ENCODE measurements at places on chromosomes 4 and X.

DNA sequence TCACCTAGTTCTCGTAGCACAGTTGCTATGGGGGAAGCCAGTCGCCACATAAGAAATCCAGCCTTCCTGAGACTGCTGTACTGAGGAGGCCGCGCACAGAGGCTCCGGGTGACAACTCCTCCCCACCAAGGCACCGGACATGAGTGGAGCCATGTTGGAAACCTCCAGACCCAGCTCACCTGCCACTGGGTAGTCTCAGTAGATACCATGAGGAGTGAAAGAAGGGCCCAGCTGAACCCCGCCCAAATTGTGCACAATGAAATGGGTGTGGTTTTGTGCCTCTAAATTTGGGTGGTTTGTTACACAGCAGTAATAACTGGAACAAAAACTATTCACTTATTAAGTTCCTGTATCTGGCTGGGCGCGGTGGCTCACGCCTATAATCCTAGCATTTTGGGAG is 198.7 kb downstream of the BCOR start:
- no peak for DNase-seq

- DNase-seq: no peak
These were observed 379.0 kb downstream of the STIM2 start for GRCh38 chr4:27239641-27240040.

DNA sequence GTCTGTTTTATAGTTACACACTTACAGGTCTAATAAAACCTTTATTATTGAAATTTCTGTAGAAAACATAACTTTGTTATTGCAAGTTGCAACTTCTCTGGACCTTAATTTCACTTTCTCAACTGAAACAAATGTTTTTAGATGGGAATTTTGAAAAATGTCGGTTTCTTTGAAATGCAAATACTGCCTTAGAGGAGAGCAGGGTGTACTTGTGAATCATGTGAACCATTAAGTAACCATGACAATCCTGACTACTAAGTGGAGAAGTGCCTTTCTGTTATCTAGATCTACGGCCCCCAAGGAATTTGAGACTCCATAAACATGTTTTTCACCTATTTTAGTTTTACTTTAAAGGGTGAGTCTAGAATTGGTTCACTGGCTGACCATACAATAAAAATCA is 8.5 kb upstream of the ARMCX2 start:
- DNase-seq: no peak

GRCh38 chrX:125289920-125290319 is 29.8 kb upstream of the TEX13C start:
- DNase-seq: no peak

- no peak for DNase-seq
These were observed 9.0 kb upstream of the SLC26A1 start for GRCh38 chr4:1002131-1002630.

- no peak for DNase-seq
These were observed 28.0 kb downstream of the DMD start for GRCh38 chrX:33183361-33183760.

- DNase-seq: no peak
These were observed 22.3 kb upstream of the MAOA start for GRCh38 chrX:43633757-43634156.

DNA sequence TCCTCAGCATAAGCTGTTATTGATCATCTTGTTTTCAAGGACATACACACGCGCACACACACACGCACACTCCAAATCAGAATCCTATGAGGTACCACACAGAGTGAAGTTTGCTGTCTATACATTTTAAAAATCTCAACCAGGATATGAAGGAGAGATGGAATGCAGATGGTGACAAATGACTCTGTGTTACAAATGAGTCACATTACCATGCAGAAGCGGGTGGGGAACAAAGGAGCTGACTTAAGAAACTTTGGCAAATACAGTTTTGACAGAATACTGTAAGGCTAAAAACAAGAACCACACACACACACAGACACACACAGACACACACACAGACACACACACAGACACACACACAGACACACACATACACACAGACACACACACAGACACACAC is 81.7 kb downstream of the RELL1 start:
- DNase-seq: no peak

GRCh38 chrX:123121241-123121640 is 62.8 kb upstream of the GRIA3 start:
- DNase-seq: no peak

DNA sequence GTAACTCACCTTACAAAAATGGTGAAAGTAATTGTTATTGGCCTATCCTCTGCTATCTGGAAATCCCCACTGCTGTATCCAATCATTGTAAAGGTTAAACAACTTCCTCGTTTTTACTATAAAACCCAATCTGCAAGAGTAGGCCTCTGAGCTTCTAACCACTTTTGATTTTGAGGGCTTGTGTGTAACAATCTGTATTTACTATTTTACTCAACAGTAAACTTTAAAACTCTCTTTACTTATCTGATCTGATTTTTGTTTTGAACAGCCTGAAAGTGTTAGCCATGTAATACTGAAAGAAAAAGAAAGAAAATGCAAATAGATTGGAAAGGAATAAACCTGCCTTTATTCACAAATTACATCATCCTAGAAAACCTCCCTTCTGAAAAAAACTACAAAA is 63.1 kb downstream of the SLC10A7 start:
- DNase-seq: no peak

DNA sequence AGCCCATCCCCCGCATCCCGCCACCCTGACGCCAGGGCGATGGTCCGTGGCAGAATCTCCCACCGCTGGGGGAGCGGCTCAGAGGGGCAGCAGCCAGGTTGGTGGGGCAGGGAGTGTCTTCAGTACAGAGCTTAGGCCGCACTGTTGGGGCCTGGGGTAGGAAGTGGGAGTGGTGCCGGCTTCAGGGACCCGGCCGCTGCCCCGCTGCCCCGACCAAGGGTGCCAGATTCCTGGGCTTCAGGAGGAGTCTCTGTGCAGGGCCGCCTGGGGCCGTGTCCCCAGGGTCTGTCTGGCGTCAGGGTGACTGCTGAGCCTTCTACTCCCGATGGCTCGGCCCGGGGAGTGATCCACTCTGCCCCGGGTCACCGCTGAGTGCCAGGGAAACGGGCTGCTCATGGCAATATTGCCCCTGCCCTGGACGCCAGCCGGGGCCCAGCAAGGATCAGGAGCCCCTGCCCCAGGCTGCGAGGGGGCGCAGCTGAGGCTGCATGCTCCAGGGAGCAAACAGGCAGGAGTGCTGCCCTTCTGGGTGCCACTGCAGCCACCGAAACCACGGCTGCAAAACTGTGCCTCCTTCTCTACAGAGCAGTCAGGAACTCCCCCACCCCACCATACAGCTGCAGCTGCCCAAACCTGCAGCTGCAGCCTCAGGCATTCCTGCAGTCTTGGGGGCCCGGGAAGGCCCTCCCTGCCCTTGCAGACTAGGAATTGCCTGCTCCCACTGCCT is 1206.1 kb downstream of the ARAP2 start:
- no peak for DNase-seq

DNA sequence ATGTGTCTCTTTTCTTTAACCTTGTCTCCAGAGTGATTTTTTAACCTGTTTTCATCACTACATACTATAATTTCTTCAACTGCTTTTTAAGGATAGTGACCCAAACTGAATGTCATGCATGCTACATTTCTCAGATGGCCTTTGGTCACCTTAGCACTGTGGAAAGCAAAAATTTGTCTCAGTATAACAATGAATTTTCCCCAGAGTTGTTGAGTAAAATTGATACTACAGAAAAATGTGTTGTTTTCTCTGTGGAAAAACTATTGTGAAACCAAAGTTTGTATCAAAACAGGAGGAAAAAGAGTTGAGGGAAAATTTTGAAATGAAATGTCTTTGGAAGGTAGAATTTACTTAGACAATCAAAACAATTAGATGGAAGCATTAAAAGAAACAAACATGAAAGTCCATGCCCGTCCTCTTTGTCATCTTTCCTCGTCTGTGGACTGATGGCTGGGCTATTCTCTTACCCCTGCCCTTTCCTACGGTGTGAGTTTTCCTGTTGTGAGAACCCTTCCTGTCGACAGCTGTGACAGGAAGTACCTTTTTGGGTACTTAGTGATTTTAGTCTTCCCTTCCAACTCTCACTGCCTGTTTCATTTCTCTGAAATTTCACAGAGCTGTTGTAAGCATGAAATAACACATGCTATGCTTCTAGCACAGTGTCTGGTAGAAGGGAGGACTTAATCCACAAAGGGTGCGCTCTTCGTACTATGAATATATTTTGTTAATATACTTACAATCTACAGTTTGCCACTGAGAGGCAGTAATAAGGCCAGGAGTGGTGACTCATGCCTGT is 50.8 kb downstream of the LRP2BP start:
- no peak for DNase-seq

- no peak for DNase-seq
These were observed 14.5 kb upstream of the LRBA start for GRCh38 chr4:151029537-151029936.

- no peak for DNase-seq
These were observed 2073.4 kb downstream of the ARAP2 start for GRCh38 chr4:34170946-34171345.

GRCh38 chr4:6633091-6633906 is 7.2 kb upstream of the MRFAP1 start:
- DNase-seq: no peak

DNA sequence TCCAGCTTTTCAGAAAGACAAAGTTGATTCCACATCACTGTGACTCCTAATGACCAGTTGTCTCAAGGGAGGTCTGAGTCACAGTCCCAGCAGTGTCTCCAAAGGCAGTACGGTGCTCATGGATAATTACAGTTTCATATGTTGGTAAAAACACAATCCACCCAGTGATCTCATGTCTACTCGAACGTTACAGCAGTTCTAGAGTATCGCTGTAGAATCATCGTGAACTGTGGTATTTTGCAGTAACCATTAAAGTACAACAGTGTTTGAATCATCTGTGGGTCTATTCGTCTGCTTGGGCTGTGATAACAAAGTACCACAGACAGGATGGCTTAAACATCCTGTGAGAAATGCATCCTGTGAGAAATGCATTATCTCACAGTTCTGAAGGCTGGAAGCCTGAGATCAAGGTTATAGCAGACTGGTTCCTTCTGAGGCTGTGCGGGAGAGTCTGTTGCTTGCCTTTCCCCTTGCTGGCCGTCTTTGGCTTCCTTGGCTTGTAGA is 121.1 kb upstream of the SORBS2 start:
- no peak for DNase-seq

DNA sequence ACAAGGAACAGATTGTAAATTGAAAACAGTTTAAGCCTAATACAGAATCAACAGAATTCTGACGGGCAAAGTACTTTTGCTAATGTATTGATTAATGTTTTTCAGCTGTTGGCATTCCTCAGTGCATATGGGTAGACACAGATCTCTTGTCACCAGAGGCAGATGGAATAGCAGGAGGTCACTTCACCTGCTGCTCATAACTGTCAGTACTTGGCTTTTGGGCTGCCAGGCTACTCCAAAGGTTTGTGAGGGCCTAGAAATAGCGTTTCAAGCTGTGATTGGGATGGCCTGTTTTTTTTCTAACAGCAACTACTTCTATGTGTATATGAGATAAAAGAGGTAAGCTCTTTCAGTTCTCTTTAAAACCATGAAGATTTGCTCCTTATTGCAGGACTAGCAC is 307.5 kb upstream of the ANXA10 start:
- DNase-seq: no peak

- DNase-seq: no peak
These were observed 197.2 kb downstream of the GRXCR1 start for GRCh38 chr4:43089730-43090129.

DNA sequence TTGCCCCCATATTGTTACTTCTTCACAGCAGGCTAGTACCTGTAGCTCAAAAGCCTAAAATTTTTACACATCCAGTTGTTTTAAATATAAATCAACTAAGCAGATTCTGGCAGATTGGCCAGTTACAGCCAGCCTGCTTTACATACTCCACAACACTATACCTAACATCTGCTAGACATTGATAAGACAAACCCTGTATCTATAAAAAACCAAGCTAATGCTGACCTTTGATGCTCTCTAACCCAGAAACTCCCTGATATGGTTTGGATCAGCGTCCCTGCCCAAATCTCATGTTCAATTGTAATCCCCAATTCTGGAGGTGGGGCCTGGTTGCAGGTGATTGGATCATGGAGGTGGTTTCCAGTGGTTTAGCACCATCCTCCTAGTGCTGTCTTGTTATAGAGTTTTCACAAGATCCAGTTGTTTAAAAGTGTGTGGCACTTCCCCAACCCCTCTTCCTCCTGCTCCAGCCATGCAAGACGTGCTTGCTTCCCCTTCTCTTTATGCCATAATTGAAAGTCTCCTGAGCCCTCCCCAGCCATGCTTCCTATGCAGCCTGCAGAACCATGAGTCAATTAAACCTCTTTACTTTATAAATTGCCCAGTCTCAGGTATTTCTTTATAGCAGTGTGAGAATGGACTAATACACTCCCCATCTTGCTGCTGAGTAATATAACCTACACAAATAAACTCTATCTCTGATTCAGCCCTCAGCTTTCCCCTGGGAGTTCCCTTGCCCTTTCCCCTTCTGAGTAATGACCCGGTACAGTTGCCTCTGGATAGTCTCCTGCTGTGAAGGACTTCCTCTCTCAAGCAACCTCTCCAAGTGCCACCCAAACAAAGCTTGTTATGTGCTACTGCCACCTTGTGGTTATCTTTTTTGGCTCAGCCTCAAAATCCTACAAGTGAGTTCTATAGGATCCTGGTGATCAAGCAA is 39.6 kb downstream of the ZCCHC13 start:
- peak; percentile 52 for DNase-seq

DNA sequence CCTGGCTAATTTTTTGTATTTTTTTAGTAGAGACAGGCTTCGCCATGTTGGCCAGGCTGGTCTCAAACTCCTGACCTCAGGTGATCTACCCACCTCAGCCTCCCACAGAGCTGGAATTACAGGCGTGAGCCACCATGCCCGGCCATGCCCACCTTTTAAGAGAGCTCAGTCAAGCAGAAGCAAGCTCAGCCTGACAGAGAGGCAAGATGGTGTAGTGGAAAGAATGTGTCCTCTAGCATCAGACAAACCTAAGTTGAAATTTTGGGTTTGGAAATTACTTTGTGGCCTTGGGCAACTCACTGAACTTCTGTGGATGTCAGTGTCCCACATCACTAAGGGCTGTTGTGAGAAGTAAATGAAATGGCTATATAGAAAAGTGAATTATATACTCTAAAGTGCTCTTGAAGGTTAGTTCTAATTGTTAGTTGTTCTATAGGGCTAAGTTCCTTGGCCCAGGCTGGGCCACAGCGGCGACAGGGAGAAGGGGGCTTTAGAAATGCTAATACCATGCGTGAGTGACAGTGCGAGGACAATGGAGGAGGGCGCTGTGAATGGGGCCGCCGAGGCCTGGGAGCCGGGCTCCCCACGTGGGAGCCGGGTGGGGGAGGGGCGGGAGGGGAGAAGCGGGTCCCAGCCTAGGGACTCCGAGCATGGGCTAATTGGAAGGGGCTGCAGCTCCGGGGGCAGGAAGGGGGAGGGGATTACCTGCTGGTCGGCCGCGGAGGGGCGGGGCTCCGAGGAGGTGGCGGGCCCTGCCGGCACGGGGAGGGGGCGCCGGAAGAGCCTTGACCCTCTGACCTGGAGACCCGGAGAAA is 15.6 kb downstream of the PJA1 start:
- DNase-seq: no peak

GRCh38 chr4:113499696-113500095 is 261.8 kb downstream of the CAMK2D start:
- DNase-seq: no peak

DNA sequence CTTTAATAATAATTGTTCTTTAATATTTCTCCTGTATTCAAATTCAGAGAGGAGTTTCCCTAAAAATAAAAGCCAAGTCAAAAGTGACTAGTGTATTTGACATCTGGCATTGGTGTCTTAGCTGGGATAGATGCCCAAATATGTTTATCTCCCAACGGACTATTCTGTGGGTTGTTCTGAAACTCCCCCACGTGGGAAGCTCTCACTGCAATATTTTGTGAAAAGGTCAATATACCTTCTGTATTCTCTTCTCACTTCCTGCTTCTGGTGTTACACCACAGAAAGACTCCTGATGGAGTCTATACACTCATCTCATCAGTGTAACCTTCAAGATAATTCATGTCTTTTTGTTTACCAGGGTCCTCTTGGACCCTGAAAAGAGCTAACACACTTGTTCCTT is 2052.8 kb upstream of the TENM3 start:
- no peak for DNase-seq
